Stimulated activated CD8-positive, alpha-beta memory T cell treated with anti-CD3 and anti-CD28 coated beads, Interleukin-2, amount 100 ng/mL, for 1 hour (primary cell): ENCODE measurements at places on chromosomes 6 and 20.

- DNase-seq: no peak
Observed at GRCh38 chr20:50675671-50676376, 15.5 kb downstream of the RIPOR3 start.

DNA sequence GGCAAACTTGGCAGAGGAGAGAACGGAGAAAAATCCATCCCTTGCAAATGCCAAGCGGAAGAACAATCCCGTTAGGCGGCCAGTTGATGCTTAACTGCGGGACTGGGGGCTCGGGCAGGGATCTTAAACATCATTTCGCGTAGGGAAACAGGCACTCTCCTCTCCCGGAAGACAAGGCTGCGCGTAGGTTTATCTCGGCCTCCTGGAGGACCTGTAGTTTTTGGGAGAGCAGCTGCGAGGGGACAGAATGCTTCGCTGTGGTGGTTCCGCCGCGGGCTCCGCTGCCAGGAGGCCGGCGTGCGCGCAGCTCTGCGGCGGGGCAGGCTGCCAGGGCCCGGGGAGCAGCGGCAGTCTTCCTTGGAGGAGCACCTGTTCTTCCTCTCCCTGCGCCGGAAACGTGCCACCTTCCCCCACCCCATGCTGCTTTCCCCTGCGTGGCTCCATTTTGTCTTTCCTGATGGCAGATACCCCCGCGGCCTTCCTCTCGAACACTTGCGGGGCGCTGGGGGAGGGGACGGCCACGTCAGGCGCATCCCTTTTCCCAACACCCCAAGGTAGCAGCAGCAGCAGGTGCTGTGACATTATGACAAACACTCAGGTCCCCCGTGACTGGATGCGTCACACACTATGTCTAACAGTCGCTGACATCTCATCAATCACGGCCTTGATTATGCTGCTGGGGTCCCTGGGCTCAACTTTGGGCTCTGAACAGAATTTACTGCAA lies 230.7 kb upstream of the BTBD3 start:
- DNase-seq: no peak

DNA sequence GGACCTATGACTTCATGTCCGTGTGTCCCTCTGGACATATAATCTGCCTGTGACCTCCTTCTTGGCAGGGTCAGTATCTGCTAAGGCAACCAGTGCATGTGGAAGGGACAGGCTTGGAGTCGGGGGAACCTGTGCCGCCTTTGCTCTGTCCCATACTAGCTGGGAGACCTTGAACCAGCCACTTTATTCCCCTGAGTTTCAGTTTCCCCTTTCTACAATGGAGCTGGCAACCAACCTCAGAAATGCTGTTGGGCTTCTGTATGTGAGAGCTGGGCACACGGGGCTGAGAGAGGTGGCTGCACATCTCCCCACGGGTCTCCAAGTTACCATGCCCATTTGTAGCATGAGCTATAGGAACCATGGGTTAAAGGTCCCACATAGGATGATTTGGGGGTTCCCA lies 53.8 kb downstream of the CD40 start:
- no peak for DNase-seq

- no peak for DNase-seq
Observed at GRCh38 chr6:132100388-132100990, 149.3 kb upstream of the CCN2 start.

DNA sequence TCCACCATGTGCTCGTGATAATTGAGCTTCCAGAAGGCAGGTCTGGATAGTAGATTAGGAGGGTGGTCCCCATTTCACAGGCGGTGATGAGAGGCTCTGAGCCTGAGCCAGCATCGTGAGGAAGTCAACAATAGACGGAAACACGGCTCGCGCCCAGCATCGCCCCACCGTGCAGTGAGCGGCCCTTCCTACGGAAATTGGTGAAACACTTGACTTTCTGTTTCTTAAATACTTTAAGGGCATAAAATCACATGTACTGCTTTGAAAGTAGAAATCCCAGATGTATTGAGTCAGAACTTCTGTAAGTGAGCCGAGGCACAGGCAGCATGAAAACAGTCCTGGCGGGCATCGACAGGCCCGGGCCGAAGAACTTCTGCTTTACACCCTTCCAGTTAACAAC lies 4.3 kb upstream of the KIF25 start:
- no peak for DNase-seq

GRCh38 chr6:139640921-139641320 lies 266.5 kb upstream of the CITED2 start:
- no peak for DNase-seq

DNA sequence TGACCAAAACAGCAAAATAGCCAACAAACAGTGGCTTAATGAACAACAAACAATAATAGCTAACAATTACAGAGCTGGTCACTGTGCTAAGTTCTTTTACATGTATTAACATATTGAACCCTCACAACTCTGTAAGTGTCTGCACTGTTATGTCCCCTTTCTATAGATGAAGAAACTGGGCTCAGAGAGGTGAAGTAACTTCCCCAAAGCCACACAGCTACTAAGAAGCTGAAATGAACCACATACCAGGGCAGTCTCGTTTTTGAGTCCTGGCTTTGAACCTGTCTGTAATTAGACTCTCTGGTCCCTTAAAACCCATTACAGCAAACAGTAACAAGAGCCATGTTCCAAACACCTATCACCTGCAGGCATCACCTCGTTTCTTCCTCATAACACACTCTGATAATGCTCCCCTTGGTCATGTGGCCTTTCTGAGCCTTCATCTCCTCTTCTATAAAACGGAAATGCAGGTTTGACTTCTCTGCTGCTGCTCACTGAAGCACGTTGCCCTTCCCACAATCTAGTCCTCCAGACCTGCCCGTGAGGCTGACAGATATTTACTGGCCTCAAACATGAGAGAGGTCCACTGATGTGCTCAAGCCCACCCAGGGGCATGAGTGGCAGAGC lies 23.3 kb downstream of the KCNK15 start:
- no peak for DNase-seq

DNA sequence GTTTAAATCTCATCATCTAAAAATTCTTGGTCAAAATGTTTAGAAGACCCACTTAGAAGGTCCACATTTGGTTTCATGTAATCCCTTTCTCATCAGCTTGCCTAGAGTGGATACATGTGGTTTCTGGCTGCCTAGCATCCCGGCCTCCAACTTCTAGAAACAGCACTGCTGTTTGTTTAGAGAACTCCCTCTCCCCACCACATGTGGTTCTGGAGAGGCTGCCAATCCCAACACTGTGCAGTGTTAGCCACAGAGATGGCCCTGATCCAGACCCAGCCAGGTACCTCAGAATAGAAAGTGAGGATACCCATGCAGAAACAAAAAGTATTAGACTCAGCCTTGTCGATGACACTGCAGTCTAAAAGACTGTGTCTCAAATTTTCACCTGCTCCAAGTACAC lies 241.8 kb downstream of the BCKDHB start:
- DNase-seq: no peak
